ENCODE measurements at places on chromosomes 1 and 21.

DNA sequence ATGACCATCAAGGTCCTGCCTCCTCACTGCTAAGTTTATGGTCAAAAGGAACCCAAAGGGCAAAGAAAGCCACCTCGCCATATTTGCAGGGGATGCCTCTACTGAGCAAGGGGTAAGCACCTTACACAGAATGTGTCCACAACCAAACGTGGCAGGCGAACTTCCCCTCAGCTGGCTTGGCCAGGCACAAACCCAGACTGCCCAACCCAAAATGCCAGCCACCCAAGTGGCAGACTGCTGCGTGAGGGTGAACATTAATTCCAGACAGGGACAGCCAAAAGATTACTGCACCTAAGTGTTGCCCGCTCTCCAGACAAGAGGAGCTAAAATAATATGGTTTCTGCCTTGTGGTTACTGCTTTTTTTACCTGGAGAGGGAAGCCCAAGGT, 16.0 kb downstream of the ZNF697 start:
- DNase-seq, result no peak

DNA sequence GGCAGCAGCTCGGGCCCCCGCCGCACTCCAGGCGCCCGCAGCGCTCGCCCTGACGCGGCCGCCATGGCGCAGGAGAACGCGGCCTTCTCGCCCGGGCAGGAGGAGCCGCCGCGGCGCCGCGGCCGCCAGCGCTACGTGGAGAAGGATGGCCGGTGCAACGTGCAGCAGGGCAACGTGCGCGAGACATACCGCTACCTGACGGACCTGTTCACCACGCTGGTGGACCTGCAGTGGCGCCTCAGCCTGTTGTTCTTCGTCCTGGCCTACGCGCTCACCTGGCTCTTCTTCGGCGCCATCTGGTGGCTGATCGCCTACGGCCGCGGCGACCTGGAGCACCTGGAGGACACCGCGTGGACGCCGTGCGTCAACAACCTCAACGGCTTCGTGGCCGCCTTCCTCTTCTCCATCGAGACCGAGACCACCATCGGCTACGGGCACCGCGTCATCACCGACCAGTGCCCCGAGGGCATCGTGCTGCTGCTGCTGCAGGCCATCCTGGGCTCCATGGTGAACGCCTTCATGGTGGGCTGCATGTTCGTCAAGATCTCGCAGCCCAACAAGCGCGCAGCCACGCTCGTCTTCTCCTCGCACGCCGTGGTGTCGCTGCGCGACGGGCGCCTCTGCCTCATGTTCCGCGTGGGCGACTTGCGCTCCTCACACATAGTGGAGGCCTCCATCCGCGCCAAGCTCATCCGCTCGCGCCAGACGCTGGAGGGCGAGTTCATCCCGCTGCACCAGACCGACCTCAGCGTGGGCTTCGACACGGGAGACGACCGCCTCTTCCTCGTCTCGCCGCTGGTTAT, 2.8 kb downstream of the KCNJ9 start:
- DNase-seq, result no peak

- DNase-seq, result no peak
Observed at GRCh38 chr1:119159966-119160365, 19.5 kb upstream of the WARS2 start.

DNA sequence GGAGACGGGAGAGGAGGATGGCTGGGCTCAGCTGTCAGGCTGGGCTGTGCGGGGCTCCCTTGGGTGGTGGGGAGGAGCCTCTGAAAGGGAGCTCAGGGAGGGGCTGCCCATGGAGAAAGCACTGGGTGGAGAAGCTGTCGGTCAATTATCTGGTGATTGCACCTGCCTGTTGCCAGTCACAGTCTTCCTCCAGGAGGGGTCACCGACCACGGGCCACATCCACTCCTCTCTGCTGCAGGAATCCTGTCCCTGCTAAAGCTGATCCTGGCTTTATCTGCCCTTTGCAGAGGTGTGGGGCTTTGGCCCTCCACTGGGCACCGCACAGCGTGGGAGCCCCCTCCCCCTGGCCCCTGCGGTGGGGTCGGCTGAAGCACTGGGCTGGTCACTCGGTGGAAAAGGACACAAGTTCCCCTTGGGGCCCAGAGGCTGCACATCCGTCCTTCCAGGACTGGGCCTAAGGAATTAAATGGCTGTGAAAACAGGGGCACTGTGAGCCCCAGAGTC, 21.8 kb upstream of the COL18A1 start:
- DNase-seq, result no peak

DNA sequence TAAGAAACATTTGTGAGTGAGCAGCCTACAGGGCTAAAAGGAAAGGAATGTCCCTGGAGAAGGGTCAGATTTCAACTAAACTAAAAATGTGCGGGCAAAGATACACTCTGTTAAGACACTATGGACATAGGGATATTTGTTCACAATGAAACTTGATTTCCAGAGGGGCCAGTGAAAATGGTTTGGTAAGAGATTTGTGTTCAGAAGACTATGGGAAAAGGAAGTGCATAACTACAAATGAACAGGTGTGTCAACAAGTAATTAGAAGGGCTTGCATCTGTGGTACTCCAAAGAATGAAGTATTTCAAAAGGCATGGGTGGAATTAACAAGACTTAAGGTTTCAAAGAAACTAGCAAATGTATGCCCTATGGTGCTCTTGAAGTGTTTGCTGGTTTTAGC, 60.4 kb downstream of the NME7 start:
- no peak for DNase-seq

GRCh38 chr1:203364094-203364801, 13.3 kb upstream of the FMOD start:
- no peak for DNase-seq

DNA sequence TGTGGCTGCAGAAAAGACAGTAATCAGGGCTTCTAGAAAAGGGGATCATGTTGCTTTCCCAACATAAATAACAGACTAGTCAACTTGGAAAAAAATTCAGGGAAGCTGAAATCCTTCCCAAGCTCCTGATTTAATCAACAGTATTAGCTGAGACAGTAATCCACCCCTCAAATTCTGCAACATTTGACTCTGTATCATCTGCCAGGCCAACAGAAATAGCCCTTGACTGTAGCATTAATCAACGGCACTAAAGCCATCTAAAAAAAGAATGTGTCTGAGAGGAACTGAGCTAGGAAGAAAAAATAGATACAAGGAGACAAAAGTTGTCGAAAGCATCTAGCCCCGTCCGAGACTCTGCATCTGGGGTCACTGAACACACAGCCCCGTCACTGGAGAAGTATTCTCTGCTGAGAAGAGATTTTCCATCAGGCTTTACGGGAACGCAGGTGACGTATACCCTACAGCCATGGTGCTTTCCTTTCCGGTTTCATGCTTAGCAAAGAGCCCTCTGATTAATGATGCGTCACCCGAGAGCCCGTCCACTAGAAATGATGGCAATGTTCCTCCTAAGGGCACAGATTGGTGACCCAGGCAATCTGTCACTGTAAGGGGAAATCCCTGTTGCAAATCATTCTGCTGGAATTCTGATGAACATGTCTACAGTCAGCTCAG, 42.1 kb upstream of the TP53BP2 start:
- peak; percentile 68 for DNase-seq

- DNase-seq, result no peak
Observed at GRCh38 chr21:33317145-33317544, 7.6 kb upstream of the IFNAR1 start.

DNA sequence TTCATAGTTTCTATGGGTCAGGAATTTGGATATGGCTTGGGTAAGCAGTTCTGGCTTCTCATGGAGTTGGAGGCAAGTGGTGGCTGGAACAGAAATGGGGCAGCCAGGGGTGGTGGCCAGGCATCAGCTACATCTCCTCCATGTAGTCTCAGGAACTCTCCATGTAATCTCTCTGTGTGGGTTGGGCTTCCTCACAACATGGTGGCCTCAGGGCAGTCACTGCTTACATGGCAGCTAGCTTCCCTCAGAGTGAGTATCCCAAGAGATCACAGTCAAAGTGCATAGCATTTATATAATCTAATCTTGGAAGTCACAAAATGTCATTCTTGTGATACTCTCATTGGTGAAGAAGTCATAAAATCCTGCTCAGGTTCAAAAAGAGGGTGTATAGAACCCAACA, 25.7 kb downstream of the MR1 start:
- no peak for DNase-seq

All from H54 (cell line).